ENCODE measurements at places on chromosomes 6 and 20.

DNA sequence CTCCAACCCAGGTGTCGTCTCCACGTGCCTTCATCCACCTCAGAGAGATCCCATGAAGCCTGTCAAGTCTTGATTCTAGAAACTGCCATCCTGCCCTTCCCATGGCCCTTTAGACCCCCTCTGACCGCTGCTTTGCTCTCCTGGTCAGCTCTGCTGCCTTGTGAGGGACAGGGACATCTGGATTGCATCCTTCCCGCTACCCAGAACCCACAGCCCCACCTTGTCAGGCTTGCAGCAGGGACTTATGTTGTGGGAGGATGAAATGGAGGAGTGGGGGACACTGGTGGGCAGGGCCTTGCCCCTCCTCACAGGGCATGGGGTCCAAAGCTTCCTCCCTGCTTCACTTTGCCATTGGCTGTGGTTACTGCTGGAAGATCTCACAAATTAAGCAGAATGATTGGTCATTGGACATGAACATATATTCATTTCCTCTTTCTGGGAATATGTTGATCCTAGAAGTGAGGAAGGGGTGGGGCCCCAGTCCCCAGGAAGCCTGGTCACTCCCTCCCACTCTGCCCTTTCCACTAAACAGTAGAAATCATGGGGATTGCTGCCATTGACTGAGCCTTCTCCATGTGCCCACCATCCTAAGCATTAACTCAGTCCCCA lies 4.5 kb downstream of the GLP1R start:
- DNase-seq, result no peak

- DNase-seq, result no peak
Measured at GRCh38 chr20:58522666-58523065, 7.5 kb upstream of the APCDD1L start.

DNA sequence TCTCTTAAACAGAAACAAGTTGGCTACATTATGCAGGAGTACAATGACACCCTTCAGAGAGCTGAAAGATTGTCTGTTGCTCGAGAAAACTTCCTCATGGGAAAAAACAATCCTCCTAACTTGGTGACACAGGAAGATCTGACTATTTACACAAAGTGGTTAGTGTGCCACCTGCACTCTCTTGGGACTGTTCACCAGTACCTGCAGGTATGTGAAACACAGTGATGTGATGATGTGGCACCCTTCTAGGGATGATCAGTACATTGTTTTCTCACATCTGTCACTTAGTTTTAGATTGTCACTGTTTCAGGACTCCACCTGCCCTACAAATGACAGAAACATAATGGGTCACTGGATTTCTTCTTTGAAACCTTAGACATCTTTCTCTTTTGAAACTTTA lies 101.8 kb downstream of the CEP57L1 start:
- DNase-seq, result no peak

DNA sequence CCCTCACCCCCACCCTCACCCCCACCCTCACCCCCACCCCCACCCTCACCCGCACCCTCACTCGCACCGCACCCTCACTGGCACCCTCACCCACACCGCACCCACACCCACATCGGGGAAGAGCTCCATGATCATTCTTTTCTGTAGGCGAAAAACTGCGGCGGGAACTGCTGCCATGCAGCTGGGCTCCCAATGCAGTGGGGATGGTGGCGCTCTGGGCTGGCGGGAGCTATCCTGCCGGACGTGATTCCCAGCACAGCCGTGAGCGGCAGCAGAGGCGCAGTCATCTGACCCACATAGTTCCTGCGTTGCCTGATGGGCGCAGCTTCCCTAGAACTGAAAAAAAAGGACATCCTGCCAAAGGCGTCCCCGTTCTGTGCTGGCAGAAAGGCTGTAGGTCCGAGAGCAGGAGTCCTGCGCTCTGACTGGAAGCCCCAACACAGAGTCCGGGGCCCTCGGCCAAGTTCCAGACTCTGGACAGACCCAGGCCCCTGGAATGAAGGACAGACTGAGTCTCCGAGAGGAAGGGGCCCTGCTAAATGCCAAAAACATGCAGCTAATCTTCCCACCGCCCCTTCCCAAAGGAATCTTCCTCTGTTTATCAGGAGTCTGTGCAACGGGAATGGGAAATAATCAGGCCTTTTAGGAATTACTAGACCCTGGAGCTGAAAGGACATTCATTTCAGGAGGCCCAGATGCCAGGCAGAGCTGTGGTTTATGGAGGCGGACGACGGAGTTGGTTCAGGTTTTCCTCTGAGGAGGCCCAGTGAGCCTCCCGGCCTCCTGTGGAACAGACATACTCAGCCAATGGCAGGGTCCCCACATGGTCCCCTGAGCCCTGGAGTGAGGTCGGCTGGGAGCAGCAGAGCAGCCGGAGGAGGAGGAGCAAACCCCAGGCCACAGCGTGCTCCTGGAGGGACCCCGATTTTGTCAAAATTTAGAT lies 14.1 kb upstream of the TCFL5 start:
- peak; percentile 89 for DNase-seq

DNA sequence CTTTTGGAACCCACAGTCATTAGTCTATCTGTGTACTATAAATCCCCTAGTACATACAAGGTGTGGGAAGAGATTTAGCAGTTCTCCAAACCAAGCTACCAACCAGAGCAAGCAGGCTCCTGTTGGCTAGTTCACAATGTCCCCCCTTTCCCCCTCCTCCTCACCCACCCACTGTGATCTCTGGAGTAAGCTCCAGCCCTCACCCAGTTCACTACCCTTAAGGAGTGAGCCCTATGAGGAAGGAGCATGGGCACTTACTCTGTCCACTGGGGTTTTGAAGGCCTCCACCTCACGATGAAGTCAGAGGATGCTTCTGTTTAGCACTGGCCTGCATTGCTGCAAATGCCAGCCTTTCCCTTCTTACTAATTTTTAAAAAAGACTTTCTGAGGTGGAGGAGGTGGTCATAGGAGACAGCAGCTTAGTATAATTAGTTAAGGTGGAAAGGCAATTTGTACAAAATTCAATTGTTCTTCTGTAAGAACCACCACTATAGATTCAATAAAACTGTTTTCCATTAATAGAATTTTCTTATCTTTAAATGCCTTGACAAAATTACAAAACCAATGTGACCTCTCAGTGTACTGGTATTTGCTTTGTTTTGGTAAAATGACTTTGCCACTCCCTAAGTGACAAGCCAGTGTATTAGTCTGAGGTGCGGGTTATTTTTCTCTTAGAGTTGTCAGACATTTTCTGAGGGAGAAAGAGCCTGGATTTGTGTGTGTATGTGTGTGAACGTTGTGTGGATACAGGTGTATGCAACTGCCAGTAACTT lies 86.2 kb downstream of the TULP4 start:
- no peak for DNase-seq

DNA sequence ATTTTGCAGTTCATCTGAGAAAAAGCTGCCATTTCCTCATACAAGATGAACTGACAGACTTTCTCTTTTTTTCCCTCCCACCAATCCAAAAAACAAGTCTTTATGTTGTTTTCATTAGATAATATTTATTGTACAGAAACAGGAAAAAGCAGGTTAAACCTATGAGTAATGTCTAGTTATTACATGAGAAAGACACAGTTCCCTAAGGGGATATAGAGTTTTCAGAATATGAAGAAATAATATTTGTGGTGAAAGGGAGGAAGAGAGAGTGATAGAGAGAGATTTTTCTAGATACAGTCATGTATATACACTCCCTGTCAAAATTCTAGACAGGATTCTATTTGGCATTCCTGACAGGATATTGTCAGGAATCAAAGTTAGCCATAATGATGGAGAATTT lies 392.4 kb downstream of the BMP2 start:
- DNase-seq, result no peak

DNA sequence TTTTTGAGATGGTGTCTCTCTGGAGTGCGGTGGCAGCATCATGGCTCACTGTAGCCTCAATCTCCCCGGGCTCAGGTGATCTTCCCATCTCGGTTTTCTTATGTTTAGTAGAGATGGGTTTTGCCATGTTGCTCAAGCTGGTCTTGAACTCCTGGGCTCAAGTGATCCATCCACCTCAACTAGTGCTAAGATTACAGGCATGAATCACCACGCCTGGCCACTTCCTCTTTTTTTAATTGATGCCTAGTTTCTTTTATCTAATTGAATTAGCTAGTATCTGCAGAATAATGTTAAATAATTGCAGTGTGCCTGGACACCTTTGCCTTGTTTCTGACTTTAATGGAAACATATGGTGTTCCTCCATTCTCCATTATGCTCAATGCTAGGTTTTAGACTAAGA lies 38.4 kb upstream of the SLC22A16 start:
- no peak for DNase-seq

DNA sequence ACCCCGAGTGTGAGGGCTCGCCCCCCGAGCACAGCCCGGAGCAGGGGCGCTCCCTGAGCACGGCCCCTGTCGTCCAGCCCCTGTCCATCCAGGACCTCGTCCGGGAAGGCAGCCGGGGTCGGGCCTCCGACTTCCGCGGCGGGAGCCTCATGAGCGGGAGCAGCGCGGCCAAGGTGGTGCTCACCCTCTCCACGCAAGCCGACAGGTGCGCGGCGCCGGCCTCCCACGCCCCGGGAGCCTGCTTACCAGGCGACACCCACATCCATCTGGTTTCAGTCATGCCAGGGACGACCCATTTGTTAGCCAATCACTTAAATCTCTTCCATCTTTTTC lies 73.5 kb upstream of the PBOV1 start:
- no peak for DNase-seq

GRCh38 chr6:115945812-115946211 lies 114.9 kb downstream of the FRK start:
- DNase-seq, result no peak

DNA sequence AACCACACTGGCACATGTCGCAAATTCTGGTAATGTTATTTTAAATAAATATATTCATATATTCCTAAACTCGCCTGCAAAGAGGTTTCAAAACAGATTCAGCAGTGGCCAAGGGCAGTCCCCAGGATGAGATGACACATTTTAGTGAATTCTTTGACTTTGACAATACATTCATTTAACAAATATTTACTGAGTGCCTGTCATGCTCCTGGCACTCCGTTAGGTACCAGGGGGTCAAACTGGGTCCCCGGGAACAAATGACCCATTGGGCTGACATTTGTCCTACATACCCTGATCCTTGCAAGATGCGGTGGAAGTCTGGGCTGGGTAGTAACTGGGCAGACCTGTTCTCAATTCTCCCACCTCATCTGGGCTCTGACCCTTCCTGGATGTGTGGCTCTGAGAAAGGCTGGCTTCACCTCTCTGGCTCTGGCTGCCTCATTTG lies 74.9 kb downstream of the FYN start:
- no peak for DNase-seq

DNA sequence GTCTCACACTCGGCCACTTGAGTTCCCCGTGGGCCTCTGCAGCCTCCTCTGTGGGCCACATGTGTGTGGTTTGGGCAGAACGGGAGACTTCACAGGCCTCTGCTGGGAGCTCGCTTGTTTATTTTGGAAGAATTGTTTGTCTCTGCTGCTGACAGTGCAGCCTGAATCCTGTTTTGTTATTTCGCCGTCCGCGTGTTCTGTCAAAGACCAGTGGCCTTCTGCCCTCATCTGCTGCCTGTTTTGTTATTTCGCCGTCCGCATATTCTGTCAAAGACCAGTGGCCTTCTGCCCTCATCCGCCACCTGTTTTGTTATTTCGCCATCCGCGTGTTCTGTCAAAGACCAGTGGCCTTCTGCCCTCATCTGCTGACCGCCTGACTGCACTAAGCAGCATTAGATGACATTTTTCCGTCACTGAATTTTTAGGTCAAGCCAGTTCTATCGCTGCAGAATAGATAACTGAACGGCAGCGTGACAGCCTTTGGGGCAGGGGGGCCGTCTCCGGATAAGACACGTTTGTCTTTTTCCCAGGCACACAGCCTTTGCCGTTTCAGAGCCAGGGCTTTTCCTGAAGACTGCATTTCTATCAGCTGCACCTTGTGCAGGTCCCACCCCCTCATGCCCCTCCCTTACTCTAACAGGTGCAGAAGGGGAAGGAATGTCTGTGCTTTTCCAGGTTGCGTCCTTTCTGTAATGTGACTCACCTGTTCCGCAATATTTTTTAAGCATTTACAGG lies 158.5 kb upstream of the AFDN start:
- DNase-seq, result no peak

DNA sequence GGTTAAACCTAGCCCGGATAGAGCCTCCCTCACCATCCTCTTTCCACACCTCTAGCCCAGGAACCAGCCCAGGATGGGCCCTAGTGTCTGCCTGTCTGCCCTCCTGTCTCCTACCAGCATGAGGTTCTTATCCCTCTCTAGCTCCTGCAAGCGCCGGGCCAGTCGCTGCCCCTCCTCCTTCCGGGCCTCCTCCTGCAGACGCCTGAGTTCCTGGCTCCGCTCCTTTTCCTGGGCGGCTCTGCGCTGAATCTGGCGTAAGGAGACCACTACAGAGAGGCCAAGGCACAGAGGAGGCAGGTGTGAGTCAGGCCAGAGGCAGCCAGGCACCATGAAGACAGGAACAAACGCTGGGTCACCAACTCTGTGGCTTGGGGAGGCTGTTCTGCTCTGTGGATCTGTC lies 4.3 kb upstream of the PSORS1C2 start:
- DNase-seq, result peak; percentile 82

DNA sequence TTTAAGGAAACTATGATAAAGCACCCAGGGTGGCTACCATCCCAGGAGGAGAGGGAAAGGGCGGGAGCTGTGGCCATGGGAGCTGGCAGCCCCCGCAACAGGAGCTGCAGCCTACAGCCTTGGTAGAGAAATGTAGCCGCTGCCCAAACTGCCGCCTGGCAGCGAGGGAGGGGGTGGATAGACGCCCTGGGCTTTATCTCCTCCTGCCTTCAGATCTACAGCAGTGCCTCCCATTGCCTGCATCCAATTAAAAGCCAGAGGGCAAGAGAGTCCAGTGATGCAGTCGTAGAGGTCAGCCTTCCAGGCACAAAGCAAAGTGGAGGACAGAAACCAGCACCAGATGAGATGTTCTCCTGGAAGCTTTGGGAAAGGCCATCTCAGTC lies 35.0 kb upstream of the ZFAND3 start:
- no peak for DNase-seq

- DNase-seq, result no peak
Measured at GRCh38 chr20:59743767-59744485, 139.6 kb downstream of the PHACTR3 start.

- DNase-seq, result peak; percentile 57
Measured at GRCh38 chr6:71107911-71108420, 151.1 kb upstream of the B3GAT2 start.

DNA sequence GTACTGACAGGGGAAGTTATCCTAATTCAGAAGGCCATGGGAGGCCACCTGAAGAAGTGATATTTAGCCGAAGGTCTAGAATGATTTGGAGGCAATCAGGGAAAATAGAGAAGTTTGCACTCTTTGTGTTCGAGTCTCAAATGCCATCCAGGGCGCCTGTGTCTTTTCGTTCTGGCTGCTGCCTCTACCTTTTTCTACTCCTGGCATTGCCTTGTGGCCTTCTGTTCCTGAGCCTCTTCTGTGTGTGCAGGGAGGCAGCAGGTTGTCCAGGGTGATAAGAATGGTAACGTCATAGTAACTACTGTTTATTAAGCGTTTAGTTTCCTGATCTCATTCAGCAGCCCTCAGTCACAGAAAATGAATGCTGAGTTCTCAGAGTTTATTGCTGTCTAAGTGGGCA lies 252.1 kb downstream of the FARS2 start:
- DNase-seq, result no peak
